Umbilical cord (tissue), 2 donors: ENCODE measurements at places on chromosomes 2 and 18.

- peak; percentile 43 for DNase-seq
Observed at GRCh38 chr18:3688690-3689089, 238.7 kb downstream of the TGIF1 start.

GRCh38 chr2:12624905-12625598 is 91.7 kb upstream of the TRIB2 start:
- no peak for DNase-seq

- no peak for DNase-seq
Observed at GRCh38 chr2:37617119-37617892, 54.1 kb downstream of the CDC42EP3 start.

GRCh38 chr2:114659880-114660279 is 217.4 kb downstream of the DPP10 start:
- no peak for DNase-seq

DNA sequence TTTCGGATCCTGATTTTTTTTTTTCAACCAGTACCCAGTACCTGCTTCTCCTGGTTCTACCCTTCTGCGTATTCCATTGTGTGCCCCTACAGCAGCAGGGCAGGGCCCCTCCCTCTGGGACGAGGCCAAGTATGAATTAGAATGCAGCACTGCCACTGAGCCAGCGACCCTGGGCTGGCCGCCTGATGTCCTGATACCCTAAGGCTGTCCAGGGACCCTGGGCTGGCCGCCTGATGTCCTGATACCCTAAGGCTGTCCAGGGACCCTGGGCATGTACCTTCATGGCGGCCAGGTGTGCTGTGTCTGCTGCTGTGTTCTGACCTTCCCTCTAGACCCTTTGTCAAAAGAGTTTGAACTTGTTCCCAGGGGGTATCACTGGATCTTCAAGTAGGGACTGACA is 42.9 kb downstream of the CABLES1 start:
- no peak for DNase-seq

GRCh38 chr18:24248359-24248758 is 109.5 kb downstream of the CABYR start:
- no peak for DNase-seq

DNA sequence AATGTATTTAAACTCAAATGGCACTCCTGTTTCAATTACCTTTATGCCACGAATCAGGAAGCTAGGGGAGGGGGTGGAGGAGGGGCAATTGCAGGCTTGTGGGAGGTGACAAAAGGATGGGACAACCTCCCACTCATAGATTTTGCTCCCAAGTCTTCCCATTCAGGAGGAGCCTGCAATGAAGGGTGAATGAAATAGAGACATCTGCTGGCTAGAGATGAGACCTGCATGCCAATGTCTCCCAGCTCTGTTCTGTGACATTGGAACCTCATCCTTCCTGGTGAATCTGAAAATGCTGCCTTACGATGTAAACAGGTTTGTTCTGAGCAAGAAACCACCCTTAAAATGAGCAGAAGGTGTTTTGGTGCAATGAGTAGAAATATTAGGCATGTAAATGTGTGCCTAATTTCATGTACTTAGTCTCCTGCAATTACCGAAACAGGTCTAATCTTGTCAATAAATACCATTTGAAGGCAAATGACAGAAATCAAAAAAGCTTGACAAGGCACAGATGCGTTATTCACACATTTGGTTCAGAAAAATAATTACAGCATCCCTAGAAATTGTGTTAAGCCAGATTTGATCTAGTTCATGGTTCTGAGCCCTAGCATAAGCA is 2.7 kb upstream of the PID1 start:
- peak; percentile 89 for DNase-seq
